Stimulated activated CD4-positive, alpha-beta T cell treated with anti-CD3 and anti-CD28 coated beads, Interleukin-4, amount 100 ng/mL, for 48 hours (primary cell): ENCODE measurements at places on chromosomes 16 and 17.

GRCh38 chr17:41008811-41009210 lies at the start of gene KRTAP3-1:
TSS of gene KRTAP3-1 (minus strand) at chr17:41009128. CDS start at chr17:41009074, 54 bp downstream.
- no peak for DNase-seq

- no peak for DNase-seq
Measured at GRCh38 chr16:72195609-72196008, 23.7 kb upstream of the PMFBP1 start.

DNA sequence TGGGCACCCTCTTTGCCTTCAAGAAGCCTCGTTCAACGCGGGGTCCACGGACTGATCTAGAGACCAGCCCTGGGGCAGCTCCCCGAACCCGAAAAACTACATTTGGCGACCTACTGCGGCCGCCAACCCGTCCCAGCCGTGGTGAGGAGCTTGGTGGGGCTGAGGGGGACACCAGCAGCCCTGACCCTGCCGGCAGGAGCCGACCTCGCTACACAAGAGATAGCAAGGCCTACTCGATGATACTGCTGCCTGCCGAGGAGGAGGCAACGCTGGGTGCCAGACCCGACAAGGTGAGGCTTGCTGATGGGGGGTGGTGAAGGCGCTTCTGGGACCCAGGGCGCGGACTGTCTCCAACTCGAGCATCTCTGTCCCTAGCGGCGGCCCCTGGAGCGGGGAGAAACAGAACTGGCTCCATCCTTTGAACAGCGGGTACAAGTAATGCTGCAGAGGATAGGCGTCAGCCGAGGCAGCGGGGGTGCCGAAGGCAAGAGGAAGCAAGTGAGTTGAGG lies 5.6 kb downstream of the ACD start:
- no peak for DNase-seq

DNA sequence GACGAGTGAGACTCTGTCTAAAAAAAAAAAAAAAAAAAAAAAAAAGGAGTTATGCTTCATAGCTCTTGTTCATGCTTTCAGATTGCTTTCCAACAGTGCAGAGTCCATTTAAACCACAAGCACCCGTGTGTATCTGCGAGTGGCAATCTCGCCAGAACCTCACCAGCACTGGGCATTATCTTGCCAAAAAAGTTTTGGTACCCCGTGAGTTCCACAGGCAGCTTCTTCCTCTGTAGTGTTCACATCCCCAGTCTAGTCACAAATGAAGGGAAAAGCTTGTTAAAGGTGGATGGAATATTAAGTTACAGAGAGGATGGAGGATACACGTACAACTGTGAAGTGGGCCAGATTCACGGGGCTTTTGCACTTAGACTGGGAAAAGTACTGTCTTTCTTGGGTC lies 33.5 kb downstream of the WSB1 start:
- no peak for DNase-seq

GRCh38 chr16:66207883-66208265 lies 158.6 kb upstream of the CDH5 start:
- no peak for DNase-seq

GRCh38 chr17:4124999-4125398 lies 17.8 kb downstream of the ZZEF1 start:
- DNase-seq = no peak

- no peak for DNase-seq
Measured at GRCh38 chr17:4892499-4893221, 6.7 kb upstream of the C17orf107 start.

DNA sequence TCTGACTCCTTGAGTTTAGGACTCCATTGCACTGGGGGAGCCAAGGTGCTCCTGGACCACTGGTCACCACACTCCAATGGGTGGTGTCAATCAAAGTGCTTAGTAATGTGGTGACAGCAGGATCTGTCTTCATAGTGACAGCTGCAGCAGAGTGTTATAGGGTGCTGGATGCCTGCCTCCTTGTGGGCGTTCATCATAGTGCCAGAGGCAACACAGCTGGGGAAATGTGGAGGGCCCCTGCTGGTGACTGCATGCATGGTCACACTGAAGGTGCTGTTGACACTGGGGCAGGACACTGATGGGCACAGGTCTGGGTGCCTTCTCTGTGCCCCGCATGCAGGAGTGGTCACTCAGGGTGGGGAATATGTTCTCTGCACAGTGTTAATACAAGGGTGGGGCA lies 177.5 kb upstream of the CDH8 start:
- DNase-seq = no peak

GRCh38 chr17:4005296-4006164 lies 41.3 kb upstream of the ATP2A3 start:
- DNase-seq = no peak

DNA sequence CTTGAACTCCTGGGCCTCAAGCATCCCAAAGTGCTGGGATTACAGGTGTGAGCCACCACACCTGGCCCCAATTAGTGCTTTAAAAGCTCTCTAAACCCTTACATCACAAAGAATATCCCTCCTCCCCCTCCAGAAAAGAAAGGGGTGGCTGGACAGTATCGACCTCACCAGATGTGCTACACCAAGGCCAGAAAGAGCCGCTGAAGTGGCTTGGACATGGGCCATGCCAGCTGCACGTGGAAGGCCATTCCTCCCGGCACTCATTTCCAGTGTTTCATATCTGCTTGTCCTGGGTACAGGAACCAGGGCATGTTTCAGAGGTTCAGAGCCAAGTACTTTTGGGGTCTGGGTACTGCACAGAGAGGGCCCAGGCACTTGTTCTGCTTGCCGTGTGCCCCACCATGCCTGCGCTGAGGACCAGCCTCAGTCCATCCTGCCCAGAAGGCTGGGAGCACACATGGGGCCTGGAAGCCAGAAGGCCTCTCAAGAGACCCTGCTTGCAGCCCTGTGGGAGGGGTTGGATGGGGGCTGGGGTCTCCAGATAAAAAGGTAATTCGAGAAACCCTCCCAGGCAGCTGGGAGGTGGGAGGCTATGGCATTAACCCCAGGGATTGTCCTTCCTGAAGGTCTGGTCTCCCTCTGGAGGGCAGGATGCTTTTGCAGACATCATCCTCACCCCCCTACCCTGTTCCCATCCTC lies 3.5 kb upstream of the SRRM2 start:
- DNase-seq = no peak

DNA sequence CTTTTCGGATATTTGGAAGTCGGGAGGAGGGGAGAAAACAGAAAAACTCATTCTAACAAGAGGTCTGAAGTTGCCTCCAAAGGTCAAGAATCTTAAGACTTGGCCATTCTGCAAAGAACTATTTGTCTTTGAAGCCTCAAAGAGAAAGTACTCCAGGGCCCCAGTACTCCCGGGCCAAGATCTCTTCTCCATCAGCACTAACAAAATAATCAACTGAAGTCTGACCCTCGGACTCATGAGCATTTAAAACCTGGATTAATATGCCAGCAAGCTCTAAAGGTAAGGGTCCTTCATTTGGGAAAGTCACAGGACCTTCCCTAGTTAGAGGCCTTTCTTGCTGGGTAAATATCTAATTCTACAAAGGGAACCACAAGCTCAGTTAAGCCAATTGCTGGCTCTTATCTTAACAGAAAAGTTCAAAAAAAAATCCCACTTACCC lies 4.5 kb downstream of the AXIN2 start:
- no peak for DNase-seq

DNA sequence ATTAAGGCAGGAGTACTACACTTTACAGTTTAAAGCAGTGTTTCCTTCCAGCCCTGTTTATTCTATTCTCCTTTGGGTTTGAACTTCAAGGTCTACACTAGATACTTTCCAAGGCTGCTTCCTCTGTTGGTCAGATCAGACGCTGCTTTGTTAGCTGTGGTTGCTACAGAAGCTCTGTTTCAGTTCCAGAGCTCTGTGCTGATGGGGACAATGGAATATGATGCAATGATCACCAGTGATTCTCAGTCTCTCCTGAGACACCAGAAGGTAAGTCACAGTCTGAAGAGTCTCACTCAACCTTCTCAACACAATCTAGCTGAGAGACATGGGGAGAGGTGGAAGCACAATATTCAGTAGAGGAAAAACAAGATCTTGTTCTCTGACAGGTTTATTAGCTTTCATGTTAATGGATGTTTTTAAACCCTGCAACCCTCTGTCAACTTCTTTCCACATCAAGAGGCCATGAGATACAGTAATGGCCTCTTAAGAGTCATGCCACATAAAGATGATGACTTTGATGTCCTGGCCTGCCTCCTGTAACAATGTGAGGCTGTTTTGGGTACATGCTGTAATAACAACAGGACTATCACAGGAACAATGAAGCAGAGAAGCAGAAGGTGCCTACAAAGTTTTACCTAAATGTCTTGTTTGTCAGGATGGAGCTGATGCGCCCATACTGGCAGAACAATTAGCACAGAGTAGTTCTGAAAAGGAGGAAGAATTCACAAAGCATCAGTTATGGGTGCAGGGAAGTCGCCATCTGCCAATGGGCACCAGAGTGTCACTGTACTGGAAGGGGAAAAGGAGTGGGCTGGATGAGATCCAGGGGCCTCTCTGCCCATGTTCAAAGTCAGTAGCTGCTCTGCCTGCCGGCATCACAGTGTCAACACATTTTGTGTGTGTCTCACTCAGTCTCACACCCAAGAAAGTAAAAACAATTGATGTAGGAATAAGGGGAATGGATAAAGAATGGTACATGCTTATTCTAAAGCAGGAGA lies 33.4 kb downstream of the PSME3IP1 start:
- no peak for DNase-seq

- DNase-seq = no peak
Measured at GRCh38 chr16:1154291-1154886, 1.5 kb downstream of the CACNA1H start.

DNA sequence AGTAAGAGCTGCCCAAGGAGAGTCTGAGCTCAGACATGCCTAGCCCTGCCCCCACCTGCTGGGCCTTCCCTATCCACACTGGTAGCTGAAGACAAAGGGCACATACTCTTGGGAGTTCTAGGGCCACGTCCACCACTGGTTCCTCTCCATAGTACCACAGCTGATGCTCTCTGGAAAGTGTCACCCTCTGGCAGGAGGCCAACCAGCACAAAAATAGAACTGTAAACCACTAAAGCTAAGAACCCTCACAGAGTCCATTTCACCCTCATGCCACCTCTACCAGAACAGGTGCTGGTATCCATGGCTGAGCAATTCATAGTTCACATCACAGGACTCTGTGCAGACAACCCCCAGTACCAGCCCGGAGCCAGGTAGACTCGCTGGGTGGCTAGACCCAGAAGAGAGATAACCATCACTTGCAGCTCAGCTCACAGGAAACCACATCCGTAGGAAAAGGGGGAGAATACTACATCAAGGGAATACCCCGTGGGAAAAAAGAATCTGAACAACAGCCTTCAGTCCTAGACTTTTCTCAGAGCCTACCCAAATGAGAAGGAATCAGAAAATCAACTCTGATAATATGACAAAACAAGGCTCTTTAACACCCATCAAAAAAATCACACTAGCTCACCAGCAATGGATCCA lies 115.3 kb downstream of the CEP112 start:
- no peak for DNase-seq

DNA sequence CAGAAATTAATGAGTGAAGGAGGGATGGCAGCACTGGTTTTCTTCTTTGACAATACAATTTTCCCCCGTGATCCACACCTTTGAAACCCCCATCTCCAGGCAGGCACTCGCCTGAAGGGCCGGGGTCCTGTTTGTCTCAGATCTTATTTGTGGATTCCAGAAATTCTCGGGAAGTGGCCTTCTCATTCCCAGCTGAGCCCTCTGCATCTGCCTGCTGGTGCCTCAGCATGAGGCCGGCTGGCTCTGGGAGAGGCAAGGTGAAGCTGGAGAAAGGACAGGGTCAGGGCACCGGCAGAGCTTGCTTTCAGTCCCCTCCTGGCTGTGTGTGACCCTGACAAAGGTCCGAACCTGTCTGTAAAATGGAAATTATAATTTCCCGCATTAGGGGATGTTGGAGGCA lies 35.8 kb upstream of the C1QL1 start:
- DNase-seq = no peak

GRCh38 chr16:12083631-12084030 lies 107.1 kb downstream of the SNX29 start:
- DNase-seq = no peak

- DNase-seq = no peak
Measured at GRCh38 chr16:4868535-4868934, 21.3 kb downstream of the UBN1 start.

- no peak for DNase-seq
Measured at GRCh38 chr17:68534695-68535088, 22.5 kb downstream of the PRKAR1A start.

- no peak for DNase-seq
Measured at GRCh38 chr16:30786115-30786935, 680 bp downstream of the ZNF629 start.

GRCh38 chr17:7893187-7893880 lies 4.7 kb downstream of the CHD3 start:
- no peak for DNase-seq

DNA sequence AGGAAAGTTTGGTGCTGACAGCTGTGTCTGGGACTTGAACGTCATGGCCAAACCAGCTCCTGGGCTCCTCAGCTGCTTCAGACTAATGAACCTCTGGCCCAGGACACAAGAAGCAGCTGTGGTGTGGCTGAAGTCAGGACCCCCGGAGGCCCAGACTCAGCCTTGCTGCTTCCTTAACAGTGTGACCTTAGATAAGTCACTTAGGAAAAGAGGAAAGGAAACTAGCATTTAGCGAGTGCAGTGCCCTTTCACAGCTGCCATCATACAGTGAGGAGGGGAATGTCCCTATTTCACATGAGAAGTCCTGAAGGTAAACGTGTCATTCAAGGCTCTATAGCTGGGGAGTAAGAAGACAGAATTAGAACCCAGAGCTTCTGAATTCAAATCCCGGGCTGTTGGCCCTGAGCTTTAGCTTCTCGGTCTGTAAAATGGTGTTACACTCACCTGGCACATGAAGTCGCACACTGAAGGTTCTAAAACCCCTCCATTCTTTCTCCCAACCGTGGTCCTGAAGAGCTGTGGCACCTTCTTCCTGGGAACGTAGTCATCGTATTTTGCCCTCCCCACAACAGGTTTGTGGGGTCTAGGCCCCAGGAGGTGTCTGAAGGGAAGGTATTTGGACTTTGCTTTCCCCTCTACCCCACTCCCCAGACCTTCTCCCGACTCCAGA lies 910 bp upstream of the RAMP2 start:
- no peak for DNase-seq

GRCh38 chr16:52578829-52579498 lies 32.0 kb upstream of the TOX3 start:
- DNase-seq = no peak

DNA sequence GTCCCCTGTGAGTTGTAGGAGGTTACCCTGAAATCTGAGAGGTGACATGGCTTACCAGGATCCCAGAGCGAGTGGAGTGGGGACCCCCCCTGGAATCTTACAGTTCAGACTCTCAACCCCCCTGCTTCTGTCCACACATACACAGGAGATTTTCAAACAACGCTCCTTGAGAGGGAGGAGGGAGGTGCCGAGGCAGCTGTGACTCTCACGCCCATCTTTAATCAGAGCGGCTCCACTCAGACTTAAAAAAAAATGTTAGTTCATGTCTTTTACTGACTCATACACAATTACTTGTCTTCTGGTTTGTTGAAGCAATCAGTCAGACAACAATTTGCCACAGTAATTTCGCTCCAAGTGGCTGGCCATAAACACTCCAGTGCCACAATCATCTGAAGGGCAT lies 15.4 kb upstream of the TMEM220 start:
- no peak for DNase-seq

- DNase-seq = no peak
Measured at GRCh38 chr17:30520882-30521281, 43.7 kb downstream of the GOSR1 start.
